Foreskin keratinocyte (primary cell): ENCODE measurements at places on chromosomes 13 and 19.

- DNase-seq = peak; percentile 77
Observed at GRCh38 chr19:1264801-1265614, 4.1 kb upstream of the CIRBP start.

DNA sequence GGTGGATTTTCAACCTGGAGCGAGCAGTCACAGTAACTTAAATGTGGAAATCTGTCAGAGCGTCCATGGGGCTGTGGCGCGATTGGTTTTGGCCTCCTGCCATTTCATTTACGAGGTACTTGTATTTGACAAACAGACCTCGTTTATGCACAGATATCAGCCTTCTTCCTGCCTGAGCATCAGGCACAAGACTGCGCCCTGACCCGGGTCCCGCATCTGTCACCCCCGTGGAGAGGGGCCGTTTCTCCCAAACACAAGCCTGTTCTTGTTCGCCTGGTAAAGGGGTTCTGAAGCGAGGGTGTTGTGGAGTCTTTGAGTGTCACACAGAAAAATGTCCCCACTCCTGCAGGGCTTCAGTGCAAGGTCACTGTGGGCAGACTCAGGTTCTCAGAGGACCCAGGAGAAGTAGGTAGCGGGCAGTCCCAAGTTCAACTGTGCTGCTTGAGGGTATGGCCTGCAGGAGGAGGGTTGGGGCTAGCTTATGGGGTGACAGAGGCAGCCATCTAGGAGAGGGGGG is 202.3 kb downstream of the URI1 start:
- DNase-seq = no peak

DNA sequence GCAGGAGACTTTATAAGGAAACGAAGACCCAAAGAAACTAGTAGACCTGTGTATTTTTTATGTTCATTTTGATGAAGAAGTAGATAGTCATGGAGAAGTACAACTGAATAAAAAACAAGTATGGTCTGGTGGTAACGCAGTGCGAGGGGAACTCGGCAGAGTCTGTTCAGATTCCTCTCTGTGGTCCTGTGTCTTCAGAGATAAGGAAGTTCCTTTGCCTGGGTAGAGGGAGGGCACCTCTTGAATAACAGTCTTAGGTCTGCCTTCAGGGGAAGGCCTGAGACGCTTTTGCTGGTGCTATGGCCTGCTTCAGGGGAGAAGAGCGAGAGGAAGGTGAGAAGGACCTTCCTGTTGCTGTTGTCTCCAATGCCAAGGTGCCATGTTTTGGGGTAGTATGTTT is 25.9 kb upstream of the SLC46A3 start:
- no peak for DNase-seq

GRCh38 chr13:30789166-30789862 is 54.0 kb downstream of the ALOX5AP start:
- DNase-seq = no peak

- no peak for DNase-seq
Observed at GRCh38 chr13:29227576-29227975, 367.9 kb downstream of the SLC7A1 start.

- no peak for DNase-seq
Observed at GRCh38 chr13:29977476-29978120, 127.2 kb upstream of the UBL3 start.

DNA sequence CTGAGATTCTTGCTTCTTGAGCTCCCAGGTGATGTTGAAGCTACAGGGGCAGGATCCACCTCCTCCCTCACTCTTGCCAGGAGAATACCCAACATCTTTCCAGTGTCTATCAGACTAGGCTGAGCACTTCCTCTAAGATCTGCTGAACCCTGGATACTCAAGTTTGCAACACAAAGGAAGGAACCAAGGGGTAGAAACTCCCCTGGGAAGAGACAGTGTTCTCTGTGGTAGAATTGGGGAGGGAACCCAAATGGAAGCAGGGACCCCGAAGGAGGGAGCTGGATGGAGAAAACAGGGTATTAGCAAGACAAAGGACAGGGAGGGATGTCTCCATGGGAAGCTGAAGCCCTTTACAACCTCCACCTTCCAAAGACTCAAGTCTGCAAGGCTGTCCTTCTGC is 117.6 kb downstream of the DNAJC15 start:
- DNase-seq = no peak

DNA sequence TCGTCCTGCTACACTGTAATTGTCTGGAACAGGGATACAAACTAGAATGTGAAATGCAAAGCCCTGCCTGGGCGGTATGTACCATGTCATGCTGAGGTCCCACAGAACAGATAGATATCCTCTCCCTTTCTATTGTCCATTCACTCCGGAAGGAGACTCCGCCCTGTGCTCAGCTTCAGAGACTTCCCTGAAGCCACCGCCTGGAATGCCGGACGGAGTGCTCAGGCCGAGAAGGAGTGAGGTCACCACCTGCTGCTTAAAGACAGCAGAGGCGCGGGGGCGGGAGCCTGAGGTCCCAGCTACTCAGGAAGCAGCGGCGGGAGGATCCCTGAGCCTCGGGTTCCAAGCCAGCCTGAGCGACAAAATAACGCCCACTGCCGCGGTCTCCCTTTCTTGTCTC is 890 bp upstream of the ZNF611 start:
- no peak for DNase-seq

- DNase-seq = no peak
Observed at GRCh38 chr13:112341976-112342735, 34.0 kb upstream of the SPACA7 start.

- DNase-seq = no peak
Observed at GRCh38 chr19:1624458-1624857, 19.2 kb upstream of the UQCR11 start.

DNA sequence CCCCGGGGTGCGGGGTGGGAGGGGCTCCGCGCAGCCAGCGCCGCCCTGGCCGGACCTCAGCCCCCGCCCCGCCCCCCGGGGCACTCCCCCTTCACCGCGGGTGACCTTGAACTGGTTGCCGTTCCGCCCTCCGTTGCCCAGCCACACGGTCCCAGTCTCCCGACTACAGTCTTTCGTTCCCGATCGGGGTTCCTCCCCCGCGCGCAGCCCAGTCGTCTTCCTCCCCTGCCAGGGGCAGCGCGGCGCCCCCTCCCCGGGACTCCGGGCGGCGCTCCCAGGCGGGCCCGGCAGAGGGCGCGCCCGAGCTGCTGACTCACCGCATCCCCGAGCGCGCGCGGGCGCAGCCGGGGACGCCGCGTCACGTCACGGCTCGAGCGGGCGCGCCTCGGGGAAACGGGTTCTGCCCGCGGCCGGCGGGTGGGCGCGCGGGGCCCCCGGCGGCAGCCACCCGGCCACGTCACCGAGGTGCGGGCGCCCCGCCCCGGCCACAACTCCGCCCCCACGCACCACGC is 459 bp downstream of the MIDN start:
- no peak for DNase-seq

DNA sequence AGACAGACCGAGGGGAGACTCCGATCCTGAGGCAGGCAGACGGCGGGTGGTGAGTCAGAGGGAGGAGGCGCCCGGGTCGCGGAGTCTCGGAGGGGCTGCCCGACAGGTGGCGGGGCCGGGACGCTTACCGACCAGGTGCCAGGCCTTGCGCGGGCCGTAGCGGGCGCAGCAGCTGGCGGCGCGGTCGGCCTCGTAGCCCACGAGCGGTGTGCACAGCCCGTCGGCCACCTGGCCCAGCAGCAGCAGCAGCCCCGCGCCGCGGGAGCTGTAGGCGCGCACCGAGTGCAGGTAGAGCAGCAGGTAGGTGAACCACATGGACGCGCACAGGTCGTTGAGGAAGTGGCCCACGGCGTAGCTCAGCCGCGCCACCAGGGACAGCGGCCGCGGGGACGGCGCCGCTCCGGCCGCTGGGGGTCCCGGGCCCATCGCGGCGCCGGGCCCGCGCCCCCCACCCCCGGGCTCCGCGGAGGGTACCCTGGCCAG is 367 bp downstream of the MFSD12 start:
- no peak for DNase-seq

GRCh38 chr19:15790096-15790495 is 2.6 kb downstream of the OR10H5 start:
- no peak for DNase-seq

DNA sequence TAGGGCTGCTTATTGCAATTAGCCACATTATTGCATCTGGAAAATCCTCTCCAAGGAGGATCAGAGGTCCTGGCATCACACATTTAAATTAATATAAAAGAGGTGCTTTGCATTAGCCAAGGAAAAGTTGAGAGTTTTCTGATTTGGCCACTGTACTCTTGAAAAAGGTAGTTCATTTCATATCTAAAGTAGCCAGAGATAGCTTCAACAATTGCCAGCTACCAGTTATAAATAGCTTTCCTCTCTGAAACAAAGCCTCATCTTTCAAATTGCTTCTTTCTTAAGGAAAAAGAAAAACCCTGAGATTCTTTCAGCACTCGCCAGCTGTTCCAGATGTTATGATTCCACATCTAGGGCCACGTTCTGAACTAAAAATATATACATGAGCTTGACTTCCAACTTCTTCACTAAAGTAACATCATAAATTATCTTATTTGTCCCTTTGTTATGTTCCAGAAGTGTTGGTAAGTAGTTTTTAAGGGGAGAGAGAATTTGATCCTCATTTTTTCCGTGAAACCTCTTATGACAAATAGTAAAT is 69.6 kb downstream of the ERCC5 start:
- no peak for DNase-seq

DNA sequence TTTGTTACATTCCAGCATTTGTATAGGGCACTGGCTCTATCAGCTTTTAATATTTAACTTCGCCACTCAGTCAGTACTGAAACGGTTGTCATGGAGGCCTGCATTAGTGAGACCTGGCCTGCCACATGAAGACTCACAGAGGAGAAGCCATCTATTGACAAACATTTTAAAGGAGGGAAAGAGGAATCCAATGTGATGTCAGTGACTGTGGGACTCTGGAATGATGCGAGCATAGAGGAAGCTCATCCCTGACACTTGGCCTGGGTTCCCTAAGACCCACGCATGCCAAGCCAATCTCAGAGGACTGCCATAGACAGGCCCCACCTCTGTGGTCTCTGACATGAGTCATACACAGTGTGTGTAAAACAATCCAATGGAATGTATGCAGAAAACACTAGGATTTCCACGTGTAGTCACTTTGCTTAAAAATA is 7.9 kb upstream of the DPY19L3 start:
- DNase-seq = peak; percentile 20

DNA sequence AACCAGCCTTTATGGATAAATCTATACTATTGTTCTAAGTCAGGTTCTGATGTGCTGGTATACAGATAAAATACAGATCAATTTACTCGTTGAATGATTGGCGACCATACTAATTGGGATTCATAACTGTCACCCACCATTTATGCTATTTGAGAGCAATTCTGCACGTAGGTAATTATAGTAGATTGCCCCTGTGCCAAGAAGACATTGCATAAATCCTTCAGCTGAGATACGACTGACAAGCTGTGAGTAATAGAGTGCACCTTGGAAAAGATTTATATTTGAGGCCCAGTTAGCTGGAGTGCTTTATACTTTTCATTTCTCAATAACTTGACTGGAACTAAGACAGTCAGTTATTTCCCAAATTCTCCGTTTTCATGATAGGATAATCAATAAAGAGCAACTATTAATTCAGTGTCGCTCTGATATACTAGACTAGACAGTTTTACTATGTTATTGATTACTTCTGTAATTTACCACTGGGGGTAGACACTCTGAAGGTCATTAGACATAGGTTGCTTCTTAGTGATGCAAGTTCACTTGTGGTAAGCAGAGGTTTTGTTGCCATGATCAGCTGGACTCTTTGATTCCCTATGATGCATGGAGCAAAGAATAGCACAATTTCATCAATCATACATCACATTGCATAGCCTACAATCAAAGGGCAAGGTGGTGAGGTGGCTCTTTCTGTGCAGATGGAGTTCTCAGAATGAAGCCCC is 536.3 kb downstream of the GPC6 start:
- no peak for DNase-seq
